ENCODE measurements at places on chromosomes 13 and 19.

GRCh38 chr13:64186503-64187250, 2771.0 kb upstream of the PCDH20 start:
- no peak for DNase-seq

- no peak for DNase-seq
Measured at GRCh38 chr19:46431824-46432223, 3.1 kb upstream of the PNMA8C start.

DNA sequence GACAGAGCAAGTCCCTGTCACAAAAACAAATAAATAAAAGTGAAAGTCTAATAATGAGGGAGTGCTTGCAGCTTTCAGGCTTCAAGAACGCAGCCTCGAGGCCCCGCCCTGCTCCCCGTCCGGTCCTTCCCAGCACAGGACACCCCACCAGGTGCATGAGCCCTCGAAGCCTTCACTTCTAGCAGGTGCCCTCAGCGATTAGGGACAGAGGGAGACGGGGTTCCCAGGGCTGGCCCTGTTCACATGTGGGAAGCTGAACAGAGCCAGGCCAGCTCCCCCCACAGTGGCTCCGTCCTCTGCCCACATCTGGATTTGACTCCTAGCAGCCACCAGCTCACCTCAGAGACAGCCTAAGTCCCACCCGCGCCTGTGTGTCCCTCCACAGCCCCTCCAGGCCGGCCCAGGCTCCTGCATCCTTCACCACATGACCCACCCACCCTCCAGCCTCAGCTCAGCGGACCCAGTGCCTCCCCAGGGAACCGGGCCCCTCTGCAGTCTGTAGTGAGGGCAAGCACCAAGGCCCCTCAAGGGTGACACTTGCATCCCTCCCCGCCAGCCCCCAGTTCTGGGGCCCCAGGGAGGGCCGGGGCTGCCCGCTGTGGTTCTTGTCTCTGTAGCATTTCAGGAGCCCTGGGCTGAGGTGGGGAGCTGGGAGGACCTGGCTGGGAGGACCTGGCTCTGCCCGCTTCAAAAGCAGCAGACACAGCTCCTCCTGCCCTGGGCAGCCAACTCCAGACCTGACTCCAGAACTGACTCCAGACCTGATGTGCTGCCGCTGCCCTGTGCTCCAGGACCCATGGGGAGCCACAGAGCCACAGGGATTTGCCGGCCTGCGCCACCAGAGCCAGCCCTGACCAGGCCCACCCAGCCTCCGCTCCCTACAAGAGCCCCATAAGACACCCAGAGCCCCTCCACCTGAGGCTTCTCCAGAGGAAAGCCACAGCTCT, 27.2 kb downstream of the GPX4 start:
- no peak for DNase-seq

GRCh38 chr13:40626977-40627376, 39.5 kb downstream of the FOXO1 start:
- DNase-seq, result no peak
